DMS79 treated with DMSO at 0.1 percent for 48 hours (cell line): ENCODE measurements at places on chromosomes 7 and 10.

- no peak for DNase-seq
Observed at GRCh38 chr7:37344886-37345579, 103.6 kb downstream of the ELMO1 start.

GRCh38 chr7:94008537-94008936 lies 4.4 kb upstream of the BET1 start:
- DNase-seq, result no peak

GRCh38 chr7:137879357-137880158 lies 32.8 kb upstream of the DGKI start:
- DNase-seq, result no peak

- DNase-seq, result peak; percentile 93
Observed at GRCh38 chr7:108351729-108352131, 104.5 kb downstream of the NRCAM start.

- no peak for DNase-seq
Observed at GRCh38 chr10:60312818-60313588, 76.7 kb downstream of the ANK3 start.
